ENCODE measurements at places on chromosomes 5 and 9. TPM values are rescaled to one million over a fixed set of nuclear protein-coding genes. Genes with fewer than 3 reads are reported as not detected.

- no peak for DNase-seq
These were observed 76.3 kb downstream of the FOCAD start for GRCh38 chr9:20760246-20760891.

GRCh38 chr5:122757285-122757684 is 17.6 kb upstream of the SNX2 start:
- DNase-seq: no peak

GRCh38 chr9:114098936-114099668 is at the start of gene KIF12:
Gene KIF12, minus strand, starts transcription at chr9:114099292. Its CDS starts 16 bp downstream, at chr9:114099276.
- peak; percentile 20 for DNase-seq

GRCh38 chr9:34419716-34420504 is 38.5 kb downstream of the FAM219A start:
- DNase-seq: no peak

DNA sequence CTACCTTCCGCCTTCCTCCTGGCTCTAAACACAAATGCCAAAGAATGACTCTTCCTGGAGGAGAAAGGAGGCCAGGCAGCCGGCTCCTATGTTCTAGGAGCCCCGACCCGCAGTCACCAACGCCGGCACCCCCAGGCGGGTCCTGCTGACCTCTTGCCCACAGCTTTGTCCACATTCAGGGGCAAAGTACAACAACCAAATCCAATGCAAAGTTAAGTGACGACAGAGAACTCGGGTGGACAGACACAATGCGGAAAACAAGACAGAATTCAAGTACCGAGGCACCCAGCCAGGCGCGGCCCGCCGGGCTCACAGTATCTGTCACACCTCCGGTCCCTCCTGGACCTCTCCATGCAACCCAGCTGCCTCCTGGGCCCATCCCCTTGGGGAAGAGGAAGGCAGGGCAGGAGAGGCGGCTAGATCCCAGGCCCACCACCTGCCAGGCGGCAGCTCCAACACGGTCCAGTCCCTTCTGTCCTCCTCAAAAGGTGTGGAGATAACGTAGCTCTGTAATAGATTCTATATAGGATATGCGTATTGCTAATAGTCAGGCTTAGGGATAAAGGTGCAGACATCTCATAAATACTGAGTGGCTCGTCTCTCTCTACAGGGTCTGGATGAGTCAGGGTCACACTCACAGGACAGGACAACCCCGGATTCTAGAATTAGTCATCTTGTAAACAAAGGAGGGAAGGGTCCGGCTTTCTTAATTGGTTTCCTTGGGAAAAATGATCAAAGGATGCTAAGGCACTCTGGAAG is 46.9 kb upstream of the UBAC1 start:
- peak; percentile 79 for DNase-seq

Gene BTNL8
- total RNA-seq: not detected

Gene NDOR1
- total RNA-seq: 17.6 TPM
